ENCODE measurements at places on chromosomes 11 and 22. TPM values are rescaled to one million over a fixed set of nuclear protein-coding genes. Genes with fewer than 3 reads are reported as not detected.

MUC5AC gene
- not detected for total RNA-seq

OR52E8 gene
- total RNA-seq: not detected

PKP3 gene
- 0.32 TPM for total RNA-seq

FAM83F gene
- not detected for total RNA-seq

TMEM191C gene
- 0.61 TPM for total RNA-seq

LARGE2 gene
- under 0.01 TPM for total RNA-seq

CWF19L2 gene
- total RNA-seq: 15.5 TPM

PHF21B gene
- total RNA-seq: not detected

TPBGL gene
- under 0.01 TPM for total RNA-seq
